ENCODE measurements at places on chromosomes 12 and 14.

DNA sequence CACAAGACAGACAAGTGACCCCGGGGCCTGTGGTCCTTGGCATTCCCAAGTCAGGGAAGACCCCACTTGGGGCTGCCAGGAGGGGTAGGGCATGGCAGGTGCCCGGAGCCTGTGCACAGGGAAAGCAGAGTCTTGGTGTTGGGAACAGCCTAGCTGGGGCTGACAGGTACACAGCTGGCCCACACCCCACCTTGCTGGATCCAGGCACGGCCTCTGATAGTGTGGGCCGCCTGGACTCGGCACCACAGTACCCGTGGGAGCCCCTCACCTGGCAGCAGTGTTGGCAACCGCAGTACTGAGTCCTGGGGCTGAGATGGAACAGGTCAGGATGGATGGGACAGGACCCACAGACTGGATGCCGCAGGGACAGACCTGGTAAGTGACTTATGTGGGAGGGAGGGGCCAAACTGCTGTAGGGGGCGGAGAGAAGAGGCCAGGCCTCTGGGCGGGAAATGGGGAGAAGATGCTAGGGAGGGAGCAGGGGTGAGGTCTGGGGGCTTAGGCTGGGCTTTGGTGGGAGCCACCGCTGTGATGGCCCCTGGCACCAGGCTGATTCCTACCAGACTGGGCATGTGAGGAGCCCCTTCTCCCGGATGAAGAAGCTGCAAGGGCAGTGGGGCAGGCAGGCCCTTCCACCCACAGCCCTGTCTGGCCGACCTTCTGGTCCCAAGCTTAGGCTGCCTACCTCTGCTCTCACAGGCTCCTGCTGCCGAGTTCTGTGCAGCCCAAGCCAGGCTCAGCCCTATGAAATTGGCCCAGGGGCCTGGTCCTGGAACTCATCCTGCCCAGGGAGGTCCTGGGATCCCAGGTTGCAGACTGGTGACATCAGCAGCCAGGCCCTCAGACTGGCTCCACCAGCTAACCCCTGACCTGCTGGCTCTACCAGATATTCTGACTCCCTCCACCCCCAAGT, at the start of gene TGM1:
Gene TGM1, minus strand, starts transcription at position 357 of the 913 bp plus-strand sequence. CDS start 825 bp downstream, outside the sequence.
- no peak for DNase-seq

DNA sequence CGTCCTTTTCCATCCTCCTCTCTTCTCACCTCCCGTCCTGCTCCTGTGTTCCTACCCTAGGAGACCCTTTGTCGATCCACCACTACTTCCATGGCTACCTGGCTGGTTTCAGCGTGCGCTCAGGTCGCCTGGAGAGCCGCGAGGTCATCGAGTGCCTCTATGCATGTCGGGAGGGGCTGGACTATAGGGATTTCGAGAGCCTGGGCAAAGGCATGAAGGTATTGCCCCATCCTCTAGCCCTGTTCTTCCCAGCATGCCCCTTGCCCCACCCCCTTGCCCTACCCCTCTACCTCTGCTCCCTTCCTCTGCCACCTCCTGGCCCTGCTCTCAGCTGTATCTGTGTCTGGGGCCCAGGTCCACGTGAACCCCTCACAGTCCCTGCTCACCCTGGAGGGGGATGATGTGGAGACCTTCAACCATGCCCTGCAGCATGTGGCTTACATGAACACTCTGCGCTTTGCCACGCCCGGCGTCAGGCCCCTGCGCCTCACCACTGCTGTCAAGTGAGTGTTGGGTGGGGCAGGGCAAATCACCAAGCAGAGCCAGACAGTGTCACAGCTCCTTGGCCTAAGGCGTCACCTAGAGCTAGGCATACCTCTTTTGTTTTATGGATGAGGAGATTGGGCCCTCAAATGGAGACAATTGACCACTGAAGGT, 12.8 kb downstream of the CLSTN3 start:
- no peak for DNase-seq

DNA sequence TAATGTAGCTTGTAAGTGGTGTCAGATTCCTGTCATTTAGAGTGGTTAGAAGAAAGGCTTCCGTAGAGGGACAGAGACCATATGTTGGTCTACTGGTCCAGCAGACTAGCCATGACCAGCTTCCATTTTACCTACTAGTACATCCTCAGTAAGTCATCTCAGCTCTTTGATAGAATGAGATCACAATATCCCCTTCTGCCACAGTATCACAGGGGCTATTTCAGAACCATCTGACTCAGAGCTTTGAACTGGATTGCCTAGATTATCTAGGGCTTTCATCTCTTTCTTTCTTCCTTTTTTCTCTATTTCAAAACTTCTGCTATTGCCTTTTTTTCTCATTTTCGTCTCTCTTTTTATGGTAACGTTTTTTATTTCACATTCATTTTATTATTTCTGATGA, 4.7 kb downstream of the ZDHHC17 start:
- DNase-seq, result no peak

GRCh38 chr12:108618079-108618952, 15.4 kb downstream of the SELPLG start:
- peak; percentile 73 for DNase-seq

DNA sequence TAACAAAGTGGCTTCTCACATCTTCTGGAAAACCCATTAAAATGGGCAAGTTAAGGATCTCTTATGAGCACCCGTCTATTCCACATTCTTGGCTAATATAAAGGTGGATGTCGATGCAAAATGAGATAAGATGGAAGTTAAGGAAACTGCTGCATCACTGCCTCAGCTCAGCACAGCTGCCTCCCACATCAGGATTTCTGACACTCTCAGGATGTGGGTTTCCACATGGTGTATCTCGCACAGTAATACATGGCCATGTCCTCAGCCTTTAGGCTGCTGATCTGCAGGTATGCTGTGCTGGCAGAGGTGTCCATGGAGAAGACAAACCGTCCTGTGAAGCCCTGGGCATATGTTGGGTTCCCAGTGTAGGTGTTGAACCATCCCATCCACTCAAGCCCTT, 1348.0 kb downstream of the TMEM121 start:
- DNase-seq, result no peak

GRCh38 chr12:72000969-72001648, 62.5 kb downstream of the TPH2 start:
- DNase-seq, result no peak

DNA sequence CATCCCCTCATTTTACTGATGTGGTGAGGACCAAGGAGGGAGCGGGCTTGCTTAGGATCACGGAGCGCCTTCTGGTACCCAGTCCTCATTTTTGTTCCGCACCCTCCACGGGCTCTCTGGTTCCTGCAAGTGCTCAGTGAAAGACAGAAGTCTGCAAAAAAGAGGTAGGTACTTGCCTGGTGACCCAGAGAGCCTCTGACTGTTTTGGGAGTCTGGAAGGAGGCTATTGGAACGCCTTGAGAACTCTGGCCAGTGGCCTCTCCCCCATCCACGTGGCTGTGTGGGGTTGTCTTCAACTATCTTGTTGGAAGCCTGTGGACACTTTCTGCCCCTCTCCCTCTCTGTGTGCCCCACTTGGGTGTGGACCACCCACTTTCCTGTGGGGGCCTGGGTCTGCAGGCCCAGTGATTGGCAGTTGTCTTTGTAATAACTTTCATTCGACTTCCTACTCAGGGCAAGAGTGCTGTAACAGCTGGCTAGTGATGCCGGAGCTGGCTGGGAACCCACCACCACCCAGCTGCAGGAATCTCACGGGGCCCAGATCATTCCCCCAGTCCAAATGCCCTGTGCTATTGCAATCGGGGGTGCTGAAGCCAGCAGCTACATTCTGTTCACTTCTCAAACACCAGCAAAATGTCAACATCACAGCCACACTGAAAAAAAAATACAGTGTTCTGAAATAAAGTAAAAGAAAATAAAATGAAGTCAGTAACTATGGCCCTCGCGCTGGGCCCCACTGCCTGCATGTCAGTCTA, 122.8 kb downstream of the PRMT8 start:
- DNase-seq, result no peak

Data from activated gamma-delta T cell treated with Interleukin-2 at 50 U/mL for 16 hours (primary cell).